Activated T-helper 2 cell treated with anti-CD3 and anti-CD28 coated beads, Interferon-gamma antibody, Interleukin-2, Interleukin-4, amounts not matched to agents 10 μg/mL and 5 μg/mL and 100 μg/mL, durations not matched to agents 14 hours and 24 hours and 36 hours (primary cell): ENCODE measurements at places on chromosomes 2 and 18. TPM values are rescaled to one million over a fixed set of nuclear protein-coding genes. Genes with fewer than 3 reads are reported as not detected.
A peak's percentile ranks its signal among the peaks of the same experiment; 100 is the strongest.

DNA sequence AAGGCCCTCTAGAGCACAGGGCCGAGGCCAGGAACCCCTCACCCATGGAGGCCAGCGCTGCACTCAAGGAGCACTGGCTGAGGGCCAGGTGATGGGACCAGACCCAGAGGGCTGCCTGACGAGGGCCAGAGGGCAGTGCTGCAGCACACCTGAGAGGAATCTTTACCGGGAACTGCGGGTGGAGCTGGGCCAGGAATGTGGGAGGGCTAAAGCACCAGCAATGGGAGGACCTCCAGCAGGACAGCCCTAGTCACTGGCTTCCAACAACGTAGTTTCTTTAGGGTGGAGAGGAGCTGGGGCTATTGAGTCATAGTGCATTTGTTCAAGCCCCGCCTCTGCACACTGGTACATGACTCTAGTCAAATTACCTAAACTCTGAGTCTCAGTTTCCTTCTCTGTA lies 143.4 kb downstream of the TMEM17 start:
- no peak for DNase-seq

- no peak for DNase-seq
These were observed 36.1 kb downstream of the TRPM8 start for GRCh38 chr2:233953087-233953801.

DNA sequence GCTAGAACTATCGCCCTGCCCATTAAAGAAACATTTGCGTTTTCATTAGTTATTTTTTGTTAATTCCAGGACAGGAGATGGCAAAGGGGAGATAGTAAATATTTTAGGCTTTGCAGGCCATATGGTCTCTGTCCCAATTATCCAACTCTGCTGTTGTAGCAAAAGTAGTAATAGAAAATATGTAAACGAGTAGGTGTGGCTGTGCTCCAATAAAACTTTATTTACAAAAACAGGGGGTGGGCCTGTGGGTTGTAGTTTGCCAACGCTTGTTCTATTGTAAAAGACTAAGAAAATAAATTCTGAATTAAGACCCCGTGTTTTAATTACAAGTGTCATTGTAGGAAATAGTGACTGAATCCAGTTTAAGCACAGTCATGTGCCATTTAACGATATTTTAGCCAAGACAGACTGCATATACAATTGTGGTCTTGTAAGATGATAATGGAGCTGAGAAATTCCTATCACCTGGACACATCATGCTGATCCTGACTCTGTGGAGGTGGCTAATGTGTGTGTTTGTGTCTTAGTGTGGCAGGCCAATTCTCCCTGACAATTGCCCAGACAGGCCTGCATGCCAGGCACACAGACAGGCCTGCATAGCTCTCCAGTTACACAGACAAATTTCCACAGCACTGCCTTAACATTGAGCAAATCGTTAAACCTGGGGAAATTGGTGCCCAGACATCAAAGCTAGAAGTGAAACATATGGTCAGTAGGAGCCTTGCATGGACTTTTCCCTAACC lies 76.4 kb downstream of the SKA1 start:
- DNase-seq: no peak

DNA sequence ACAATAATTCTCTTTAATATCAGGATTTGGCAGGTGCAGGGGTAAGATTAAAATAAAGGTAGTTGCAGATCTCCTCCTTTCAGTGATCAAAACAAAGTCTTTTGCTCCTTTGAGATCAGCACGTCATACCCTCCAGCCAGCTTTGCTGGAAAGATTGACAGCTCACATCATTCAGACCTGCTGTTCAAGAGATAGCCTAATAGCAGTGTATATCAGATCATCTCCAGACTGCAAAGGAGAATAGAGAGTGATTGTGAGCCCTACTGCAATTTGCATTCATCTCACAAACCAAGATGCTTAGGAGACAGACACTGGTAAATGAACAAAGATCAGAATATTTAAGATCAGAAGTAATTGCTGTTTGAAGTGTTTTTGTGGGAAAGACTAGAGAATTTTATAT lies 135.8 kb upstream of the DSEL start:
- no peak for DNase-seq

- DNase-seq: no peak
These were observed 282.8 kb upstream of the HS6ST1 start for GRCh38 chr2:128601298-128602037.

- no peak for DNase-seq
These were observed 838.7 kb downstream of the CCDC85A start for GRCh38 chr2:57022496-57022895.

DNA sequence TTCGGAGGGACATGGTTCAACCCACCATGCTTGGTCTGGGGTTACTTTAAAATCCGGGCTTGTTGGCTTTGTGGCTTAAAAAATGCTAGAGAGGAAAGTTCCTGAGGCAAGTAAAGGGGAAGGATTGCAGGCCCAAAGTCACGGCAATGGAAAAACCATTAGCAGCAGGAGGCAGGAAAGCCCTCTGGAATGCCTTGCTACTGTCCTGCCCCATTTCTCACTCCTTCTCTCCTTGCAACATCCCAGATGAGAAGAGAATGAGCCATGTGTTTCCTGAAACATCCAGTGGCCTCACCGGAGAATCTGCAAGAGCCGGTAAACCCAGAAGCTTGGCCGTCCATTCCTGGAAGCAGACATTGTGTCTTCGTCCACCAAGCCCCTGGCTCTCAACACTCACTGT lies 97.4 kb upstream of the LCLAT1 start:
- no peak for DNase-seq

DNA sequence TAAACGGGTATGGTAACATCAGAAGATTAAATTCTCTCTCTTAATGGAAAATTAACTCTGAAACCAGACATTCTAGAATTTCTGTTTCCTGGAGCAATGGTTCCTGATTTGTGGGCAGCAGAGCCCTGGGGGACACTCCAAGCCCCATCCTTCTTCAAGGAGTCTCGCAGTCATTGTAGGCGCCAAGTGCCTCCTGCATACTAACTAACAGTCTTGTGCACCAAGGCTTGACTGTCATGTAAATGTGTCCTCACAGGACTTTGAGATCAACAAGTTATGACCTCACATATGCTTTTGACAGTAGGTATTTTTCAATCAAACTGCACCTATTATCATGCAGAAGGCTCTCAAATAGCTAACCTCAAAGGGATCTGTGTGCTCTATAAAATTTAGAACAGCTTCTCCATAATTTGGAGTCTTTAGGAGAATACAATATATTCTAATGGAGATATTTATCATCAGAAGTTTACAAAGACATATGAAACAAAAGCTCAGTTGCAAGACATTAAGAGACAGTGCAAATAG lies 52.1 kb upstream of the COPS8 start:
- DNase-seq: no peak

- no peak for DNase-seq
These were observed 125.9 kb downstream of the MAIP1 start for GRCh38 chr2:200081236-200081635.

DNA sequence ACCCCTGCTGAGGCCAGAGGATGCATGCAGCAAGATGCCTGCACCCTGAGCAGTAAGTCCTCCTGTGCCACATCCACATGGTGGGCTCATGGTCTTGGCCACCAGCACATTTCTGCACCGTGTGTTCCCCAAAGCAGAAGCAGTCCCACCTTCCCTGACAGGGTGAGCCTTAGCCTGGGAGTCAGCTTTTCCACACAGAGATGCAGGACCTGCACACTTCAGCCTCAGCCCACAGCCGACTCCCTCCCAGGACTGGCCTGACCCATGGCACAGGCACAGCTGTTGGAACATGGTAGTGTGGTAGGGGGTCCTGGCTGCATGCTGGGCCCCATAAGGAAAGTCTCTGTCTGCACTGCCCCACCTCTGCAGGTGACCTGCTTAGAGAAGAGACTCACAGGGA lies 5.0 kb downstream of the SNED1 start:
- DNase-seq: peak; percentile 2

DNA sequence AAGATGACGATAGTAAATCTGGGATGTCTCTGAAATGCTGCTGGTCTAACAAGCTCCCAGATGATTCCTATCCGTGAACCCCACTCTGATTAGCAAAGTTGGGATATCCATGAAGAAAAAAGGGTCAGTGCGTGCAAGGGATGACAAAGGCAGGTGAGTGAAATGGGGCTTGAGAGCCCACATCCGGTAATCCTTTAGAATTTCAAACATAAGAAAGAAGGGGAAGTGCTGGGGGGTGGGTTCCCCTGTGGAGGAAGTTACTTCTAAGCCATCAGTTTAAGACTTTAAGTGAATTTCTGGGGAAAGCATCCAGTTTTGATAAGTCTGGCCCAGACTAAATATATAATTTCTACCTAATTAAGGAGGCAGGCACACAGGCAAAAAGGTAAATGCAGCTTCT lies 209.5 kb downstream of the DPP10 start:
- no peak for DNase-seq

- no peak for DNase-seq
These were observed 13.3 kb upstream of the CDH7 start for GRCh38 chr18:65737471-65737955.

DNA sequence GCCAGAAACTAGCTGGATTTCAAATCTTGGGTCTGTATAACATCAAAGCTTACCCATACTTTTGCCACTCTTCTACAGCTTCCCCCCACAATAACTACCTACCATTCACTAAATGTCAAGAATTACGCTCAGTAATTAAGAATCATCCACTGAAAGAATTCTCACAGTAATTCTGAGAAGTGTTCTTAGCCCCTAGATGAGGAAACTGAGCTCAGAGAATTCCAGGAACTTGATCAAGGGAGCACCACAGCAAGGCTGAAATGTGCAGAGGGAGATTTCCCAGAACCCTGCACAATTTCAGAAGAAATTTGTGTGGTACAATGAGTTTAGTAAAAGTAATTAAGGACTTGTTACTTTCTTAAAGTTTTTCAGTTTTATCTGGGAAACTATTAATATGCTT lies 194.5 kb upstream of the STK17B start:
- no peak for DNase-seq

DNA sequence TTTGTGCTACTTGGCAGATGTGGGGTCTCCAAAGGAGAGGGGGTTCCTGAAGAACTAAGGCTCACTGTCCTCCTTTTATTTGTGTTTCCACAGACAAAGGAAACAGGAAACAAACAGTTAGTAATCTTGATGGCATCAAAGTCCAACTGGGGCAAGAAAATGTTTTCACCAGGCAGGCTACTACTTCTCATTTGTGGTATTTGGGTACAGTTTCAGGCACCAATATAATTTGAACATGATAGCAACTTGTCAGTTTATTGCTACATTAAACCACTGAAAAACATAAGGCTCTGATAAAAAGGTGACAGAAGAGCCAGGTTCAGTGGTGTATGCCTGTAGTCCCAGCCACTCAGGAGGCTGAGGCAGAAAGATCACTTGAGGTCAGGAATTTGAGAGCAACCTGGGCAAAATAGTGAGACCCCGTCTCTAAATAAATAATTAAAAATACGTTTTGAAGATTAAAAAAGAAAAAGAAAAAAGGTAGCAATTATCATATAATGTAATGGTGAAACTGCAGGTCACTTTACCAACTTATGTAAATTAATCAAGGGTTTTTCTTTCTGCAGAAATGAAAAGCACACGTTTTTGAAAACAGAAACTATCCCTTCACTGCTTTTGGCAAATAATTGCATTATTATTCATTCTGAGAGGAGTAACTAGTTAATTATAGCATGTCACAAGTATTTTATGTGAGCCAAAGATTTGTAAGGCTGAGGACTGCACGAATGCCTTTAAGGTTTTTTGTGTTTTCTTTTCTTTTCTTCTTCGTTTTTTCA lies 157.5 kb upstream of the CAVIN2 start:
- DNase-seq: no peak

GRCh38 chr2:98009887-98010760 lies 14.4 kb upstream of the TMEM131 start:
- DNase-seq: no peak

GRCh38 chr2:122639176-122639575 lies 883.7 kb downstream of the TSN start:
- DNase-seq: no peak

GRCh38 chr18:68494802-68495581 lies 219.9 kb downstream of the TMX3 start:
- DNase-seq: no peak

DNA sequence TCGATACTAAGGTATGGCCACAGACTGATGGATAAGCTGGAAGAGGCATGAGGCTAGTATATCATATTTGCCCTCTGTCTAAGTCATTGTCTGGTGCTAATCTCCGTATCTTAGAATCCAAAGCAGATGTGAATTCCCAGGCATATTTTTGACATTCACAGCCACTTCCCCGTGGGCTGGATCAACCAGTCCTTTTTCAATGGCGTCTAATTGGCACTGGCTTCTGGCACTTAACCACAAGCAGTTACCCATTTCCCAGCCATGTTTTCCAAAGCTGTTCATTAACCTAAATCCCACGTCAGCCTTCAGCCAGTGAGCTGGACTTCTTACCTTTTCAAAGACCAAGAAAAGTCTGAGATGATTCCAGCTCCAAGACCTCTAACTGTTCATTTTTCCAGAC lies 20.7 kb upstream of the ZNF407 start:
- DNase-seq: no peak

GRCh38 chr2:236939271-236939670 lies 146.4 kb upstream of the COPS8 start:
- DNase-seq: no peak

DNA sequence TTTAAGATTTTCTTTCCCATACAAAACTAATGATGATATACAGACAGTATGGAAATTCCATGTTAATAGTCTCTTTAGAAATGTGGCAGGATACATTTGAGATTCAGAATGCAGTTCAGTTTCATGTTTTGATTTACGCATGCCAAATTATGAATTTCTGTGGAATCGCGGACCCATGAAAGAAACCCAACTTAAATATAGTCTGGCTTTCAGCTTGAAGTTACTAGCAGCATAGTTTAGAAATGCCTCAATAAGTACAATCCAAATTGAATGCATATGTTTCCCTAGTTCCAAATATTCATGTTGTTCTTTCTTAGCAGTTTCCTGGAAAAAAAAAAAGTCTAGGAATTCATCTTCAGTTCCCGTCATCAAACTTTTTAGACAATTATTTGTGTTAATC lies 164.1 kb upstream of the RASGRP3 start:
- no peak for DNase-seq

GRCh38 chr2:233972941-233973575 lies 55.9 kb downstream of the TRPM8 start:
- DNase-seq: no peak

DNA sequence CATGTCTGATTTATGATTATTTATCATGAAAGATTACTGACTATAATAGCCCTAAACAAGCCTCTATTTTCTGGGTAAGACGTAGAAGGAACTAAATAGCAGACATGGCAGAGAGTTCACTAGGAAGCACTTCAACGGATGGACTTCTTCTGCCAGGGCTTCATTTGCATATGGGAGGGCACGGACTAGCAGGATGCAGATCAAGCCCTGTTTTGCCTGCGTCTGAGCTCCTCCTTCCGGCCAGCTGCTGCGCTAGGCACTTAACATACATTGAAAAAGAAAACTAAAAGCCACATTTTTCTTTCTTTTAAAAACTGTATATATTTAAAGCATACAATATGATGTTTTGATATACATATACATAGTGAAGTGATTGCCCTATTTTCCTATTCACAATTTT lies 340.0 kb upstream of the MEX3C start:
- DNase-seq: no peak

The UGT1A4 gene
- total RNA-seq: not detected in 2 replicates

The PARD3B gene
- total RNA-seq: 0.09 and 0.39 TPM in 2 replicates

The POTEE gene
- total RNA-seq: 0.62 and 1.4 TPM in 2 replicates

The RESP18 gene
- total RNA-seq: not detected in 2 replicates

The IKZF2 gene
- total RNA-seq: 13.4 and 17.2 TPM in 2 replicates

The DSG1 gene
- not detected in 2 replicates for total RNA-seq

The GPAT2 gene
- total RNA-seq: 18.0 and 19.1 TPM in 2 replicates

The POTEJ gene
- not detected in 2 replicates for total RNA-seq

The MTLN gene
- 59.8 and 72.8 TPM in 2 replicates for total RNA-seq

The ANKRD29 gene
- not detected in 2 replicates for total RNA-seq

The CENPA gene
- 24.3 and 27.3 TPM in 2 replicates for total RNA-seq

The RAB6D gene
- 0.07 TPM in 1 of 2 replicates, not detected in the other for total RNA-seq

The PKDCC gene
- 0.11 TPM in 1 of 2 replicates, not detected in the other for total RNA-seq

The HES6 gene
- total RNA-seq: 10.2 and 10.8 TPM in 2 replicates

The POMC gene
- 5.8 and 6.7 TPM in 2 replicates for total RNA-seq

The MPP4 gene
- total RNA-seq: not detected in 2 replicates
